ENCODE measurements at places on chromosomes 11 and 22.

GRCh38 chr11:60459345-60459744, 3.7 kb downstream of the MS4A1 start:
- DNase-seq: no peak

DNA sequence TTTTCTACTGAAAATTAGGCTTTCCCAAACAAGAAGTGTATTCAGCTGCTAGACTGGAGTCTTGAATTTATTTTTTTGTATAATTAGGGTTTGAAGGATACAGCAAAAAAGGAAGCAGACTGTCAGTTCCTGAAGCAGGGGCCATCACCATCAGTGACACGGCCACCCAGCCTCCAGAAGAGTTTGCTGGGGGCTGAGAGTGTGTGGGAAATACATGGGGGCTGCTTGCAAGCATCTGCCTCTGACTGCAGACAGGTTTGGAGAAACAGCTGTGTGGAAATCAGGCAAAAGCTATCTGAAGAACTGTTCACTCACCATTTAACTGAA, 23.0 kb downstream of the FZD4 start:
- DNase-seq: no peak

DNA sequence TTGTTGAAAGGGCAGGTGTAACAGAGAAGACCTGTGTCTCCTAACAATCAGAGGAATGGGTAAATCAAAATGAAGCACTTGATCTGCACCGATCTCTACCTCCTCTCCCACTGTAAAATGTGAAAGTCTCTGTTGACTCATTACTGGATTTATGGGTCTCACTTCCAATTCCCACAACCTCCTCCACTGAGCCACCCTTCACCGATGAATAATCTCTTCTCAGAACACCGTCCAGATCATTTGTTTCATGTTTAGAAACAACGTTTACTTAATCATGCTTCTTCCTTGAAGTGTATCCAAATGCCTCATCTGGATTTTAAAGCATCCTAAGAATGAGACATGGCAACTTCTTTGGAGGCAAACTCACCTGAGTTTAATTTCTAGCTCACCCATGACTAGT, 643.6 kb downstream of the ETS1 start:
- no peak for DNase-seq

DNA sequence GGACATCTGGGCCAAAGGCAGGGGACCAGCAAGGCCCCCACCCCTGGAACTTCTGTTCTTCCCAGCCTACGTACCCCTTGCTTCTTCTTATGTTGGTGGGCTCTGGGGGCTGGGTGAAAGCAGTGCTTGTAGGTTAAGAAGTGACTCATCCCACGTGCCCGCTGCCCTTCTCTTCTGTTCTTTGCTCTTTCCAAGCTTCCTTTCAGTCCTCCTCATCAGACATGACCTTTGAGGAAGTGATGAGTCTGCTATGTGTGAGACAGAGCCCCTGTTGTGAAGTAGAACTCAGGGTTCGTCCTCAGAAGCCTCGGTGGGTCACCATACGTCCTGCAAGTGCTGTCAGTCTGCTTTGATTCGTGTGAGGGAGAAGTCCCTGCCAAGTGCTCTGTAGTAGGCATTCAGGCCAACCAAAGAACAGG, 12.7 kb downstream of the MED15 start:
- no peak for DNase-seq

GRCh38 chr11:9076661-9077060, 14.7 kb downstream of the SCUBE2 start:
- no peak for DNase-seq

DNA sequence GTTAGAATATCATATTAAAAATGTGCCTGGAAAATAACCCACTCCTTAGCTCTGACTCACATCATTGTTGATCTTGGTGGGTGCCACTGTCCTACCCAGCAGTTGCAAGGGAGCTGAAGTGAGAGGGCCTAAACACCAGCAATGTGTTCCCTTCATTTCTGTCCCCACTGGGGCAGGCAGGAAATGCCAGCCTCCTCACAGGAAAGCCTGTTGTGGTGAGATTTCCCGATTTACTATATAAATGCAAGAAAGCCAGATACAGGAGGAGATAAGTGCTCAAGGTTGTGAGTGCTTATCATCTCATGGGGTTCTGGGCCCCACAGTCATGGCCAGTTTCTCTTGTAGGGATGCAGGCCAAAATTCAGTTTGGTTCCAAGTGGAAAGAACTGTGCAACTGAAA, 15.8 kb upstream of the FLI1 start:
- no peak for DNase-seq

GRCh38 chr11:115926138-115926537, 421.9 kb upstream of the CADM1 start:
- DNase-seq: no peak

DNA sequence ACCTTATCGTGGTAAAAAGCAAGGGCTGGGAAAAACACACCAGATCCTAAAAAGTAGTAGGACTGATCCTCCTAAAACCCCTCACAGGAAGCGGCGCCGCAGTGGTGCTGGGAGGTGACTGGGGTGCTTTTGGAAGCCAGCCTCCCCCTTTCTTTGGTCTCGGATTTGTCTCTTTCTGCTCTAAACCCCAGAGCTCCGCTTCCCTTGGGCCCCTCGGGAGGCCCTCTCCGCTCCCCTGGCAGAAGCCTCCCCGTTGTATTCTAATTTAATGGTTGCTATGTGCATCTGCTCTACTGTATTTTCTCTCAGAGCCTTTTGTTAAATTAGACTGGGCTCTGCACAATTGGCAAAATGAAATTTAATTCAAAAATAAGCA, 587.7 kb downstream of the OPCML start:
- DNase-seq: no peak

GRCh38 chr11:11984563-11984962, 23.9 kb downstream of the DKK3 start:
- DNase-seq: no peak

DNA sequence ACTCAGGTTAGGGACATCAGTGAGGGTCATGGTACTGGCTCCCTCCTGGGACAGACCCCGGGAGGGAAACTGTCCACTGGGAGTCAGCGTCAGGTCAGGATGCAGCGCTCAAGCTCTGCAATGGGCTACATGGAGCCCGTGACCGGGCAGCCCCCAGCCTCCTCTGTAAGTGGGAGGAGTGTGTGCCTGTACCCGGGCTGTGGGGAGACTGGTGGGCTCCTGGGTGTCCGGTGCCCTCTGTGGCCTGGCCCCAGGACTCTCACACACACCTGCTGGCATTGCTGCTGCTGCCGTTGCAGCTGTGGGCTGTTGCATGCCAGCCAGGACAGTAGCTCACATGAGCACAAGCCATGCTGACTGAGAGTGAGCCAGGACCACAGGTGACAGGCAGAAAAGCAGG, 630.3 kb downstream of the TBC1D22A start:
- DNase-seq: no peak

- DNase-seq: no peak
Measured at GRCh38 chr11:127478826-127479225, 478.3 kb upstream of the KIRREL3 start.

GRCh38 chr11:18523084-18523483, 3.7 kb downstream of the TSG101 start:
- no peak for DNase-seq

DNA sequence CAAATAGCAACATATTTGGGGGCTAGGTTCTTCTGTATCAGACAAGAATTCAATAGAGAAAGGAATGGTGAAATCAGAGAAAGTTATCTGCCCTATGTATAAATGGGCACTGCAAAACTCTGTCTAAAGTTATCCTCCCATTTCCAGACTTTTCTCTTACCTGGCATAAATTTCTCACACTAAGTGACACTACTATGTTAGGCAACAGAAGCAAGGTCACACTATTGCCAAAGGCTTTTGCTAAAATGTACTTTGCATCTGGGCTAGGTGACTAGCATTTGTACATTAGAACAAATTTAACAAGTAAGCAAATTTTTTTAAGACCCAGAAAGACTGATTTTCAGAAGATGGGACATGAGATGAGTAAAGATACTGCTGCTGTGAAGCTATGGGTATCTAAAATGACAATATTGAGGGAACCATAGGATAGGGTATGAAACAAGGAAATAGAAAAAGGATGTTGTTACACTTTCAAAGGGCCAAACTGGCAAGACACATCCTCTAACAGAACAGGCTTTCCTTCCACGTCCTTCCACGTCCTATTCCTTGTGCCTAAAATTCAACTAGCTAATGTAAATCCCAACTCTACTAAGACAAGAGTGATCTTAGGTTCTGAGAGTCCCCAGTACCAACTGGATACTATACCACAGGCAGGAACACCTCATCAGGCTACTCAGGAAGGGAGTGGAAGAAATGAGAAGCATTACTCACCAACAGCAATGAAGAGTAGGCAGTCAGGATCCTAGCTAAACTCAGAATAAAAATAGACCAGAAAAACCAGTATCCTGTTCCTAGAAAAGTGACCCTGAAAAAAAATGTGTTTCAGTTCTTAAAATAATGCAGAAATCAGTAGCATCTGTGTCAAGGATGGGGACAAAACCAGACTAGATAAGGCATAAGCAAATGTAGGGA, 22.6 kb downstream of the GDPD4 start:
- no peak for DNase-seq

GRCh38 chr22:42344361-42344905, 74.0 kb upstream of the TCF20 start:
- no peak for DNase-seq

DNA sequence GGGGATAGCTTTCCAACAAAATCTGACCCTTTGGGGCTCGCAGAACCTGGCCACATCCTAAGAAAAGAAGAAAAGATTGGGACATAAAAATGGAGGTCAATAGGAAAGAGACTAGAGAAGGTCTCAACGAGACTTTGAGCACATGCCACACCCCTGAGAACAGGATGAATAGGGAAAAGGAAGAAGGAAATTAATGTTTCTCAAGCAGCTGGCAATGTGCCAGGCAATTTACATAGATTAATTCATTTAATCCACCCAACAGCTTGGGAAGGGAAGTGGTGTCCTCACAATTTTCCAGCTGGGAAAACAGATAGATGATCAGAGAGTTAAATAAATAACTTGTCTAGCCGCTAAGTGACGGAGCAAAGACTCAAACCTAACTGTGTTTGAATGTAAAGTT, 50.7 kb downstream of the PAMR1 start:
- DNase-seq: no peak

DNA sequence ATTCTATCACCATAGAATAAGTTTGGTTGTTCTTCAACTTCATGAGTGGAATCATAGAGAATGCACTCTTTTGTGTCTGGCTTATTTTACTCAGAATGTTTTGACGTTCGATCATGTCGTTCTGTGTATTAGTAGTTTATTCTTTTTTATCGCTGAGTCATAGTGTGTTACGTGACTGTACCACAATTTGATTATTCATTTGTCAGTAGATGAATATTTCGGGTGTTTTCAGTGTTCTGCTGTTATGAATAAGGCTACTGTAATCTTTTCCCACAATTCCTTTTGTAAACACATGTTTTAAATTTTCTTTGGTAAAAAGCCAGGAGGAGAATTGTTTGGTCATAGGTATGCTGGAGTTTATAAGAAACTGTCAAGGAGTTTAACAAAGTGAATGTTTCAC, 279.9 kb upstream of the B3GAT1 start:
- DNase-seq: no peak

DNA sequence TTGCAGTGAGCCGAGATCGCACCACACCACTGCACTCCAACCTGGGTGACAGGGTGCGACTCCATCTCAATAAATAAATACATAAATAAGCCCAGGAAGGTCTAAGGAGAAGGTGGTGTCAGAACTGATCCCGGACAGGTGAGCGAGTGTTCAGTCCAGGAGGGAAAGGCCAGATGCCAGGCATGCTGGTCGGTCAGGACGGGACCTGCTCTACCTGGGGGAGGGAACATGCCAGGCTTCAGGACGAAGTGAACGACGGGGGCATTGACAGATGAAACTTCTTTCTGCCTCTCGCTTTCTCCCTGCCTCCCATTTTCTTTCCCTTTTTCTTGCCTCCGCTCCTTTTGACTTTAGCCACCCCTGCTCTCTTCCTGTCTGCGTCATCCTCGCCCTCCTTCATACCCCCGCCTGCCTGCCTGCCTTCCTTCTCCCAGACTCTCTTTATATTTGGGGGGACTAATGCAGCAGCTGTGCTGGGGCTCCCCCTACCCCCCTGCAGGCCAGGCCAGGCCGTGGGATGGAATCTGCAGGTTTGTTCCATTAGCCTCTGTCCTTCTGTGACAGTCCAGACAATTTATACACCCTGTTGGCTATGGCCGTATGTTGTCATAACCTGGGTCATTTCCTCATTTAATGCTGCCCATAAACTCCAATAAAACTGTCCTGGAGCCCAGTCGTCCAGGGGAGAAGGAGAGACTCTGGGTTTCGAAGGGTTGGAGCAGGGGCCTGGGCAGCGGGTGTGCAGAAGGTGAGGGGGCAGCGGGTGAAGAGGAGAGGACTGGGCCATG, 209.2 kb upstream of the TBCEL start:
- no peak for DNase-seq

GRCh38 chr11:2410616-2411015, 10.1 kb downstream of the TSSC4 start:
- no peak for DNase-seq

GRCh38 chr22:22082960-22083359, 100.4 kb upstream of the TOP3B start:
- DNase-seq: no peak

DNA sequence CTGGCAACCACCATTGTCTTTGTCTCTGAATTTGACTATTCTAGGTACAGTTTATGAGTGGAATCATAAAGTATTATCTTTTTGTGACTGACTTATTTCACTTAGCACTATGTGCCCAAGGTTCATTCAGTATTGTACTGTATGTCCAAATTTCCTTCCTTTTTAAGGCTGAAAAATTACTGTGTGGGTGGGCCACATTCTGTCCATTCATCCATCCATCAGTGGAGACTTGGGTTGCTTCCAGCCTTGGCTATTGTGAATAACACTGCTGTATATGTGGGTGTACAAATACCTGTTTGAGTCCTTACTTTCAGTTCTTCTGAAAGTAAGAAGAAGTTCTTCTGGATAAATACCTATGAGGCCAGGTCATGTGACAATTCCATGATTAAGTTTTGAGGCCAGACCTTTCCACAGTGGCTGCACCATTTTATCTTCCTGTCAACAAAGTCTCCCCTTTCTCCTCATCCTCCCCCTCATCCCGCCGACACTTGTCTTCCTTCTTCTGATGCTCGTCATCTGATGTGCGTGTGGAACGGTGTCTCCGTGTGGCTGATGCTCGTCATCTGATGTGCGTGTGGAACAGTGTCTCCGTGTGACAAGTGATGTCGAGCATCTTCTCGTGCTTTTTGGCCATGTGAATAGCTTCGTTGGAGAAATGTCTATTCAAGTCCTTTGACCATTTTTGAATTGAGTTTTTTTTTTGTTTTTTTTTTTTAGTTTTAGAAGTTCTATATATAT, 49.5 kb downstream of the SBF1 start:
- DNase-seq: no peak

GRCh38 chr22:36731916-36732315, 28.4 kb upstream of the CACNG2 start:
- no peak for DNase-seq

GRCh38 chr11:60844870-60845221, 2.9 kb downstream of the CCDC86 start:
- no peak for DNase-seq
